ENCODE measurements at places on chromosomes 11 and 22.

DNA sequence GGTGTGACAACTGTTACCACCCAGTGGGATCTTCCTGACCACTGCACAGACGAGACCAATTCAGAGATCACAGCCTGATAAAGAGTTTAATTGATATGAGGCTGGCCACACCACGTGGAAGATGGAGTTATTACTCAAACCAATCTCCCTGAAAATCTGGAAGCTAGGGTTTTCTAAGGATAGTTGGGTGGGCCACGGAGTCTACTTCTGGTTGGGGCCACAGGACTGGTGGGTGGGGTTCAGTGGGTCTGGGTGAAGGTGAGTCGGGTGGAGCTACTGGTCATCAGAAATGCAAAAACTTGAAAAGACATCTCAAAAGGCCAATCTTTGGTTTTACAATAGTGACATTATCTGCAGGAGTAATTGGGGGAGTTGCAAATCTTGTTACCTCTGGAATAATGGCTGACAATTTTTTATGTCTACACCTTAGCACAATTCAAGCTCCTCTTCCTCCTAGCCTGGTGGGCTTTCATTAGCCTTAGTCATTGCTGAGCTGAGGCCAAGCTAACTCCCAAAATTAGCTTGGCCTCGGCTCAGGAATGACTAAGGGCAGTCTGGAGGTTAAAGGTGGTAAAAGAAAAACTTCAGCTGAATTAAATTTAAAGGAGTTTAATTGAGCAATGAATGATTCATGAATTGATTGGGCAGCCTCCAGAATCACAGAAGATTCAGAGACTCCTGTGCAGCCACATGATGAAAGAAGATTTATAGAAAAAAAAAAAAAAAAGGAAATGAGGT is 13.1 kb downstream of the C11orf96 start:
- peak; percentile 47 for DNase-seq

DNA sequence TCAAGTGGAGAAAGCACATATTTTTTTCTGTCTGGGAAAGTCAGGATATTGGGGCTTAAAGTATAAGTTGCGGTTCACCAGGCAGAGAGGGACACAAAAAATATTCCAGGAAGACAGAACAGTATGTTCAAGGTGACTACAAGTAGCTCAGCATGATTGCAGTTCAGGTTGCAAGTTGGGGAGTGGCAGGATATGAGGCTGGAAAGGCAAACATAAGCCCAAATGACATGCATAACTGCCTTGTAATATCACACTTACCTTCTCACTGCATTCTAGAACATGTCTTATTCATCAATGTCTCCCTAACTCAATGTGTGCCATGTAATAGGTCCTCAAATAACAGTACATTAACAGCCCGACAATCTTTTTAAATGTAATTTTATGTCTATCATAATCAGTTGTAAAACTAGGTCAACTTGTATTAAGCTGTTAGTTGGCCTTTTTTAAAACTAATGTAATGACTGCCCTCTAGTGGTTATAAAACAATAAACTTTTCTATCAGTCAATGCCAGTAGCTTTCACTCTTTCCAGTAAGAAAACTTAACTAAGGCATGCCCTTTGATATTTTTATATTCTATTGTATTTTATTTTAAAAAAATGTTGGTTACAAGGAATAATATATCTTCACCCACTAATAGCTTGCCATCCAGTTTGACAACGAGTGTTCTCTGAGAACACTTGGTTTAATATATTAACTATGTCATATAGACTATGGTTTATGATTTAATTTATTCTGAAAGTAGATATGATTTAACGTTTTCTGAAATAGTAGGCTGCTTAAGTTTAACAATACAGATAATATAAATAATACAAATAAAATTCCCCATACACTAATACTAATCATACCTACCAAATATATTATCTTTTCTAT is 39.4 kb upstream of the CFAP300 start:
- DNase-seq, result peak; percentile 24

GRCh38 chr11:30426781-30427180 is 103.9 kb downstream of the ARL14EP start:
- no peak for DNase-seq

DNA sequence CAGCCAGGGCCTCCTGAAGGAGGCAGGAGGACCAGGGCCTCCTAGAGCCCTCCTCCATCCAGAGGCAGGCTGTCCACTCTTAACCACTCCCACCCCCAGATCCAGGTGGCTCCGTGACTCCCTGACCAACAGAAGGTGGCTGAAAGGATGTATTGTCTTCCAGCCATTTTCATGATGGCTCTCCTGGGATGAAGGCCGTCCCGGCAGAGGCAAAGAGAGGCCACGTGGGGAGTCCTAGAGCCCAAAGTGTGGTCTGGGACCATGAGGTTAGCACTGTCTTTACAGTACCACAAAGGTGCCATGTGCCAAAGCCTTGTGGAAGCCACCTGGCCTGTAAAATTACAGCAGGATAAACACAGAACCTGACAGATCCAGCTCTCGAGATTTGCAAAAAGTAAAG is 42.3 kb downstream of the DUSP8 start:
- no peak for DNase-seq

- no peak for DNase-seq
Measured at GRCh38 chr11:48093795-48094642, 113.7 kb downstream of the PTPRJ start.

DNA sequence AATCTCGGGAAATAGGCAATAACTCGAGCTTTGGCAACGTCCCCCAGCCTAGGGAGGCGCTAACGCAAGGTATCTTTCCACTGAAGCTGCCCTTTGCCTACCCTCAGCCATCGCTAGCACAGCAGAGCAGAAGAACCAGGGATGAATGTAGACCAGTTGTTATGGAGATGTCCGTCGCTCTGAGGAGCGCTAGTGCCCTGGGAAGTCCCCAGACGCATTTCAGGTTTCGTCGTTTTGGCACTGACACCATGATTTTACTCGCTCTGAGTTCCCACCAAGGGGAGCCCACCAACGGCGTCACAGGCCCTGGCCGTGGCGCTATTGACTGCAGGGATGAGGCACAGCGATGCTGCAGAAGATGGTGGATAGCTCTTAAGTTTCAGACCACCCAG is 22.7 kb upstream of the BDNF start:
- DNase-seq, result no peak

- no peak for DNase-seq
Measured at GRCh38 chr22:35450824-35451569, 51.1 kb downstream of the MCM5 start.

DNA sequence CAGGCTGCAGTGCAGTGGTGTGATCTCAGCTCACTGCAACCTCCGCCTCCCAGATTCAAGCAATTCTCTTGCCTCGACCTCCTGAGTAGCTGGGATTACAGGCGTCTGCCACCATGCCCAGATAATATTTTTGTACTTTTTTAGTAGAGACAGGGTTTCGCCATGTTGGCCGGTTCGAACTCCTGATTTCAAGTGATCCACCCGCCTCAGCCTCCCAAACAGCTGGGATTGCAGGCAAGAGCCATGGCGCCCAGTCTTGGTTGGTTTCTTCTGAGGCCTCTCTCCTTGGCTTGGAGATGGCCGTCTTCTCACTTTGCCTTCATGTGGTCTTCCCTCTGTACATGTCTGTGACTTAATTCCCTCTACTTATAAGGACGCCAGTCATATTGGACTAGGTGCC is 254.6 kb downstream of the BUD13 start:
- DNase-seq, result no peak

DNA sequence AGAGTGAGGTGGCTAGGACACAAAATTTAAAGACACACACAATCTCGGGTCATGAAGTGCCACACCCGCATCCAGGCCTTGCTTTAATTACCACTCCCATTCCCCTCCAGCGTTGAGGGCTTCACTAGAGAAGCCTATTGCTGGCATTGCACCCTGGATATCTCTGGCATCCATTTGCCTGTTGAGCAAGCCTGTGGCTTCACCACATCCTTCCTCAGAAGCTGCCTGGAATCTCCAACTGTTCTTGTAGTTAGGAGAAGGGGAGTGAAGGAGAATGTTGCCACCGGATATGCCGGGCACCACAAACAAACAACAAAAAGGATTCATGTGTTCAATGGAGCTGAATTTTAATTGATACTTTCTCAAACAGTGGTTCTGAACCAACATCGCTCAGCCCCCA is 34.4 kb upstream of the RCN1 start:
- peak; percentile 48 for DNase-seq

DNA sequence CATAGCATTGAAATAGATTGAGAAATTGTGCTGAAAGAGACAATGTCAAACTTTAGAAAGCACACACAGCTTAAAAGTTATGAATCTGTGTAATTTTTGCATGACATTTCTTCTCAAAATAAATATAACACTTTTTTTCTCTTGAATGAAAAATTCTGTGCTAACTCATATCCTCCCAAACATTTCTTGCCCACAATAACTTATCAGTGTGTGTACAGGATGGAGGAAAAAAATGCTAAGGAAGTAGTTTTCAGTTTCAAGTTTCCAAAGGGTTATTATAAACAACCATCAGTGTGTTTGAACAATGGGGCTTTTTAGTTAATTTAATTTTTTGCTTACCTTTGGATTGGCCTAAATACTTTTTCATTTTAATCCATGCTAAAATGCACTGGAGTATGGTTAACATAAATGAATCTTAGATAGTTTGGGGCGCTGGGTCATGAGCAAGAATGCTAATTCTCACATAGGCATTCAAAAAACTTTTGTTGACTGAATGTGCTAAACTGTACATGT is 82.9 kb upstream of the ARHGAP20 start:
- DNase-seq, result no peak

DNA sequence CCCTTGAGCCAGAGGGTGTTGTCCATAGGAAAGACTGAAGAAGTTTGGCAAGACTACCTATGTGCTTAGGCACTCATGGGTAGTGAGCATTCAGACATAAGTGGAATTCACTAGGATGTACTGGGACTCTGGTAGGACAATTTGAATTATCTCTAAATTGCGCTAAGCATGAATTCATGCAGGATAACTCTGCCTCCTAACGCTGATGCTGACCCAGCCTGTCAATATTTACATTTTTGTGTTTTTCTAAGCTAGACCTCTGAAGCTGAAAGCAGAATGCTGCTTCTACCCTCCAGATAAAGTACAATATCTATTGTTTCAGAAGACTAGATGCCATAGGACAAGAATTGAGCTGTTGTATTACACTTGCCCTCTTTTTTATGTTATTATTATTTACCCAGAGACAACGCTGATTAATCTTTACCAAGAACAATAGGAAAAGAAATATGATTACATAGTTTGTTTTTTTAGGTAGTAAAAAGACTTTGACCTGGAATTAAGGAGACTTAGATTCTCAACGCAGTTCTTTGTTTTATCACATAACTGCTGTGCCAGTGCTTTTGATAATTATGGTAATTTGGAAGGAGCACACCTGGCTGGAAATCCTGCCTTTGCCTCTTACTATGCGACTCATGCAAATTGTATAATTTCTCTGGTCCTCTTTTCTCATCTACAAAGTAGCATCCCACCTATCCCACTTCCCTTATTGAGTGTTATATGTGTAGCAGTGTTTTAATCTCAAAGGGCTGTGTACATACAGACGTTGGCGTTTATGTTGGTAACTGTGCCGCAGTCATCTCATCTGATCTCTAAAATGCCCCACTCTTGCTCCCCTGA is 21.2 kb upstream of the GRAMD1B start:
- no peak for DNase-seq

- no peak for DNase-seq
Measured at GRCh38 chr11:64038500-64038899, 2.8 kb downstream of the FLRT1 start.

DNA sequence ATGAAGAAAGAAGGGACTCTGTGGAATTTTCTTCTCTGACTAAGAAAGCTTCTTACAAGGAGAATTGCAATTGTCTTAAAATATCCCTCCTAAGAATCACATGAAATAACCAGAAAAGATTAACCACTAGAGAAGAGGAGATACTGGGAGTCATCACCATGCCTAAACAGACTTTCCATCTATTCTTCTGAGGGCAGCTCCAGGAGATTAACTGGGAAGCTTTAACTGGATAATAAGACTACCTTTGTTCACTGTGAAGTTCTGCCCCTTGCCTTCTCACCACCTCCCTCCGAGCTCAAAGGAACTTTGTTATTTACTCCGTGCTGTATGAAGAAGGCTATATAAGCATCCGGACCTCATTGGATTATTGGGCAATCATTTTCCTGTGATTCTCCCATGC is 24.5 kb upstream of the MMP7 start:
- DNase-seq, result no peak

GRCh38 chr11:108959874-108960273 is 295.0 kb downstream of the DDX10 start:
- no peak for DNase-seq

- DNase-seq, result no peak
Measured at GRCh38 chr22:17888855-17889254, 114.6 kb upstream of the BID start.
